ENCODE measurements at places on chromosomes 6 and 20. TPM values are rescaled to one million over a fixed set of nuclear protein-coding genes. Genes with fewer than 3 reads are reported as not detected.

Gene SLC52A3
- total RNA-seq = not detected

Gene NMBR
- total RNA-seq = not detected

Gene SLC22A16
- total RNA-seq = not detected

Gene LSM2
- total RNA-seq = 75.9 TPM

Gene ACSS1
- 3.2 TPM for total RNA-seq

Gene OR12D3
- total RNA-seq = not detected

Gene SUPT3H
- 7.5 TPM for total RNA-seq

Gene DTD1
- 44.9 TPM for total RNA-seq

Gene PRDM13
- total RNA-seq = not detected

Gene TSPO2
- not detected for total RNA-seq

Gene GPR6
- total RNA-seq = not detected

Gene GPX5
- total RNA-seq = not detected

Gene ZNF512B
- 6.3 TPM for total RNA-seq

Gene CST7
- total RNA-seq = not detected

Gene ENPP1
- total RNA-seq = 3.6 TPM

Gene PRPH2
- total RNA-seq = 2.5 TPM

Gene DPPA5
- total RNA-seq = not detected

Gene PROKR2
- total RNA-seq = not detected

Gene DPM1
- total RNA-seq = 49.7 TPM

Gene MGME1
- 7.9 TPM for total RNA-seq

Gene OR2H2
- not detected for total RNA-seq

Gene GJA10
- not detected for total RNA-seq

Data from epithelial cell of alveolus of lung (primary cell).